ENCODE measurements at places on chromosomes 5 and 9. TPM values are rescaled to one million over a fixed set of nuclear protein-coding genes. Genes with fewer than 3 reads are reported as not detected.

The GRHPR gene
- total RNA-seq, result 98.0 TPM

The SLC1A1 gene
- 3.8 TPM for total RNA-seq

GRCh38 chr5:10662661-10663488 lies 98.2 kb downstream of the DAP start:
- no peak overlapping the region for H3K4me3 ChIP-seq
- H3K27me3 ChIP-seq, result peaks cover 6% of the 10 kb centered on the region
- DNase-seq, result no peak
- H3K36me3 ChIP-seq, result no peaks in the 10 kb centered on the region
- peaks cover 3% of the 10 kb centered on the region for H3K4me1 ChIP-seq
- H3K27ac ChIP-seq, result no peak overlapping the region

DNA sequence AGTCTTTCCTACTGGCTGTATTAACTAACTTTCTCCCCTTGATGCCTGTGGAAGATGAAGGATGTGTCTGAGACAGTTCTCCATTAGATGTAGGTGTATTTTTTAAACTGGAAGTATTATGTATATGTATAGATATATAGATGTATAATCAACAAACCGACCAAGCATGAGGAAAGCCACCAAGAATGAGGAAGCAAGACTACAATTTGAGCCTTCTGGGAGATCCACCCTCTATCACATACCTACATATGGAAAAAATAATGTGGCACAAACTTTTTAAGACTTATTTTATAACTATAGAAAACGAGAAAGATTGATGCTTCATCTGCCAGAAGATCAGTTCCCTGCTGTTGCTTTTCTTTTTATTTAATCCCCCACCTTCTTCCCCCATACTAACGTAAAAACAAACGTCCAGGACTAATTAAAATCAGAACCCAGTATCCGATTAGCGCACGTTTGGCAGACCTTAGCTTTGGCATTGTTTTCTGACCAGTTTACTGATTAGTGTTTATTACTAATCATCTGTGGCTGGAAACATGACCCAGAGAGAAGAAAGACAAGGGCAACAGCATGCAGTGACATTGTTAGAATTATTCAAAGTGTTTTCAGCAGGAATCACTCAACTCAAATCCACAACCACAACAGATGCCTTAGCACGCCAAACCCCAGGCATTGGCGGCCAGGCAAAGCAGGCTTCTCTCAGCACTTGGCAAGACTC lies 490.2 kb downstream of the EBF1 start:
- H3K4me3 ChIP-seq, result no peak overlapping the region
- H3K4me1 ChIP-seq, result peaks cover 2% of the 10 kb centered on the region
- no peak overlapping the region for H3K27ac ChIP-seq
- H3K27me3 ChIP-seq, result peaks cover 4% of the 10 kb centered on the region
- no peaks in the 10 kb centered on the region for H3K36me3 ChIP-seq
- no peak for DNase-seq

DNA sequence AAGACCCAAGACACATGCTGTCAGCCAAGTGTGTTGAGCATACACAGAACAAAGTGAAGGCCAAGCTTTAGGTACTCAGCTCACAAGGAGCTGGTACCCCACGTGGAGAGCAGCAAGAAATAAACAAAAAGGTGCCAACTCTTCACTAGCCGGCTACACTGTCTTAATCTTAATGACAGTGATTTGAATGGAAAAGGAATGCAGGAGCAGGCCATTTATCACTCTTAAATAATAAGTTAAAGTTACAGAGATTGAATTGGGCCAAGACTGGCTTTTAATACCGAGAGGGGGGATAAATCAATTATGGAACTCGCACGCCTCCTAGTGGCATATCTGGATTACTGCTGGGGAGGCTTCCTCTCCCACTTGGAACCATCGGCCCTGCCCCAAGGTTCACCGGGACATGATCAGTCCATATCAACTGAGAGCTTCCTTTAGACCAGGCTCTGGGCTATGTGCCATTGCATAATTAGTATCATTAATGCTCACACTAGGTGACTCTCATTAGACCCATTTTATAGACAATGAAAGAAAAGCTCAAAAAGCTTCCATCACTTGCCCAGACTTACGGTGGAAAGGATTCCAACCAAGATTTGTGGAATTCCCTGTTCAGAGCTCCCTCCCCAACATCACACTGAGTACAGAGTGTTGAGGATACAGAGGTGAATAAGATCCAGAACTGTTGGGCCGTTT lies 94.0 kb downstream of the ACTL7B start:
- H3K36me3 ChIP-seq, result no peaks in the 10 kb centered on the region
- no peak overlapping the region for H3K4me3 ChIP-seq
- H3K27ac ChIP-seq, result no peak overlapping the region
- H3K4me1 ChIP-seq, result peaks cover 11% of the 10 kb centered on the region

GRCh38 chr5:112923148-112923917 lies 1.3 kb upstream of the REEP5 start:
- no peak for DNase-seq
- H3K4me1 ChIP-seq, result peaks cover 9% of the 10 kb centered on the region
- H3K27ac ChIP-seq, result peak overlapping the region; percentile 39
- peaks cover 3% of the 10 kb centered on the region for H3K36me3 ChIP-seq
- H3K4me3 ChIP-seq, result peak overlapping the region; percentile 94

DNA sequence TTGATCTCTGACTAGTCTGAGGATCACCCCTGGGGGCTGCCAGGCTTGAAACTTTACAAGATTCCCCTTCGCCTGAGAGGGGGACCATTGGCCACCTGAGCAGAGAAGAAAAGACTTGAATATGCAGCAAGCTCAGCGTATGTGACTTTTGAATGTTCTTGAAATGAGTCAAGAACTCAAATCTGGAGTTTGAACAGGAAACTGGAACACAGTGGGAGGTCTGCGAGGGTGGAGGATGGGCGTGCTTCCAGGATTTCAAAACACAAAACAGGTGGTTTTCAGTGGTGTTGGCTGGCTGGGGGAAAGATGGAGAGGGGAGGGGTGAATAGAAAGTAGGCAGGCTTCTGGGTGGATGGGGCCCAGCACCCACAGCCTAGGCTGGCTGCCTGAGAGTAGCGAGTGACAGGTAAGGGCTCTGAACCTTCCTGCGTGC lies 40.6 kb downstream of the TMEM174 start:
- peaks cover 3% of the 10 kb centered on the region for H3K36me3 ChIP-seq
- H3K27me3 ChIP-seq, result peaks cover 77% of the 10 kb centered on the region
- H3K4me1 ChIP-seq, result peaks cover 6% of the 10 kb centered on the region
- no peak for DNase-seq
- H3K4me3 ChIP-seq, result no peak overlapping the region
- no peak overlapping the region for H3K27ac ChIP-seq
